ENCODE measurements at places on chromosomes 3 and 15.

- no peak for DNase-seq
These were observed 9.8 kb upstream of the ANKDD1A start for GRCh38 chr15:64901914-64902313.

- DNase-seq: peak; percentile 74
These were observed 10.4 kb downstream of the SLITRK3 start for GRCh38 chr3:165185707-165186327.

GRCh38 chr3:128356822-128357221, 109.9 kb downstream of the DNAJB8 start:
- no peak for DNase-seq

DNA sequence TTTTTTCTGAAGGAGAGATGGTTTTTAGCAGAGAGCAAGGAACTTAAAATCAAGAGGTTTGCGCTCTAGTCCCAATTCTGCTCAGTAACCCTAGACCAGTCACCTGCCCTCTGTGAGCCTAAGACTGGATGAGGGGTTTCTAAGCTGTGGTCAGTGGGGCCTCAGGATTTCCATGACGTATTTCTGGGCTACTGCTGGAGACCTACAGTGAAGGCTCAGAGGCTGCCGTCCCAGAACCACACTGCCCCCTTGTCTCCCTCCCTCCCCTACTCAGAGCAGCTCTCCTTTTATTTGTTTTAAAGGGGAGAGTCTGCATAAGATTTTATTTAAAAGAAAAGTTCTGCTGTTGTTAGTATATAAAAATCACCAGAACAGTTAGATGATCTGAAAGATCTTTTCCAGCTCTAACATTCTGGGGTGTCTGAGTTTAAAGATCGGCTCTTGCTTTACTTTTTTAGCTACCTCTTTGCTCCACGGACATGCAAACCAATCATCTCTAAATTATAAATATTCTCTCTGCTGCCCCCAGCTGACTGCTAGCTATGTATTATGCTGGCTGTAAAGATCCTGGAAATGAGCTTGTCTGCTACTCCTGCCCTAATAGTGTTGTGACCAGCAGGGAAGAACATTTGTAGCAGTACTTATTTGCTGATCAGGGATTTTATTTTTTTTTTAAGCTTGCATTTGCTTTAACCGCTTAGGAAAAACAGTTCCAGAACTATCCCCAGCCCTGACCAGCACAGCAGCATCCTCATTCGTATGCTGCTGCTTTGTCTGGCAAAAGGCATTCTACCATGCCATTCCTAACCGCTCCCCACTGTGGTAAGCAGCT, 28.6 kb upstream of the NDUFB4 start:
- DNase-seq: peak; percentile 83

DNA sequence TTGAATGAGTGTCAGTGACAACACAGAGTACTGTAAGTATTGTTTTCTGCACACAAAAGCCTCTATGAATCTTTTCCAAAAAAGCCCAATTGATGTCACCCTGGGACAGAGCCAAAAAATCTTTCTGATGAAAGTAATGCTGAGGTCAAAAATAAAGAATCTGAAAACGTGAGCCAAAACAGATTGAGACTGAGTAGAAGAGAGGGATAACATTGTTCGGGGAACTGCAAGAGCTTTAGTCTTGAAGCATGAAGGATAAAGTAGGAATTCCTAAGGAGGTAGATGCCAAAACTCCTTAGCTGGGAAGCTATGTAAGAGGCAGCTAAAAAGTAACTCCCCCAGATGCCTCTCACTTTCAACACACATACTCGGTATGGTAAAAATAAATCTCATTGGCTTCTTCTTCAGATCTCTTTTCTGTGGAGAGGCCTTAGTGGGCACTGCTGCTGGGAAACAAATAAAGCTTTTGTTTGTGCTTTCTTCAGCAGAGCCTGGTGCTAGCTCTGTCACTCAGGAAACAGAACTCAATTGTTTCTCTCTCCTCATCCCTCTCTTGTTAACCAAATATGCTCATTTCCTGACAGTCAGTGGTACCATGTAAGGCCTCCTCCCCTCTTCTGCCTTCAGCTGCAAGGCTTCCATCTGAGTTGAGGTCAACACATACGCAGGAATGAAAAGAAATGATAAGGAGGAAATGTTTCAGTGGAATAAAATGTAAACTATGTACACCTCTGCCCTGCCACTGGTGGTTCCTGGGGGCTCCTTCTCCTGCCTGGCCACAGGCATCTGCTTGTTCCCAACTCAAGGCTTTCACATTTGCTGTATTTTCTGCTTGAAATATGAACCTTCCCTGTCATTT, 58.1 kb downstream of the CD200 start:
- no peak for DNase-seq

DNA sequence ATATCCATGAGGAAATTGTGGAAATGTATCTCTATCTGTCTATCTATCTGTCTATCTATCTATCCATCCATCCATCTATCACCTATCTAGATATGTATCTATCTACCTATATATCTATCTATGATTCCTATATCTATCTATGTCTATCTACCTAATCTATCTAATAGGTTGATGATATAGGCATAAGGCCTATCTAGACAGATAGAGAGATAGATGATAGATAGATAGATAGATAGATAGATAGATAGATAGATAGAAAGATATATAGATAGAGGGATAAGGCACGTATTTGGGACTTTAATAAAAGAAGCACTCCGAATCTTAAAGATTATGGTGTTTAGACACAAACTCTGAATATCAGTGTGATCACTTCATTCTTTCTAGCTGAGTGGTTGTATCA, 58.1 kb downstream of the DIPK2A start:
- no peak for DNase-seq

DNA sequence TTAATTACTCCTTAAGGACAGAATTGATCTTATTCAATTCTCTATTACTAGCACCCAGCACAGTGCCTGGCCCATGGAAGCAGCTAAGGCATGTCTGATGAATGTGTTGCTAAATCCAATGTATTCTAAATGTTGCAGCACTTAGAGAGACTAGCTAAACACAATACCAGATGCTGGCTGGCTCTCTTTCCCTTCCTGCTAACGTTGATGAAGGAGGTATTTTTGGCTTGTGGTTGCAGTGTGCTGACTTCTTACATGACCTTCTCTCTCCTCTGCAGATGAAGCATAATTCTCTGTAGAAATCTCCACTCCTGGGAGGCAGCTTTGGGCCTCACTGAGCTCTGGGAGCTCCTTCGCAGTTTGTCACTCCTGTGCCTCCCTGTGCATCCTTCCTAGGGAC, 183.6 kb downstream of the PEX5L start:
- DNase-seq: no peak

GRCh38 chr3:34568766-34569165, 770.3 kb downstream of the PDCD6IP start:
- DNase-seq: peak; percentile 4

DNA sequence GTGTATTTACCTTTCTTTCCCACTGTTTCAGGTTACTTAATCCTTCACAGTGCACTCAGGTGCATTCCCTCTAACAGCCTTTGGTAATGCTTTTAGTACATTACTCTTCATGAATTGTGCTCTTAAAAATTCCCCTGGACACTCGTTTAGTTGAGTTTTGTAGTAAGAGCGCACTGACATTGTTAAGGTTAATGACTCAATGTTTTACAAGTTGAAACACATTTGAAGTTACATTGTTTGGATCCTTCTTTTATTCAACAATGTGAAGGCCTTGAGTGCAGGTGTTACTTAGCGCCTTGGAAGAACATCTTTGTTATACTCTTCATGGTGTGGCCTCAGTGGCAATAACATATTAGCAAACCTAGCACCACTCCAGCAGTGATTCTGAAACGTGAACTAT, 739.6 kb downstream of the NAALADL2 start:
- DNase-seq: no peak

DNA sequence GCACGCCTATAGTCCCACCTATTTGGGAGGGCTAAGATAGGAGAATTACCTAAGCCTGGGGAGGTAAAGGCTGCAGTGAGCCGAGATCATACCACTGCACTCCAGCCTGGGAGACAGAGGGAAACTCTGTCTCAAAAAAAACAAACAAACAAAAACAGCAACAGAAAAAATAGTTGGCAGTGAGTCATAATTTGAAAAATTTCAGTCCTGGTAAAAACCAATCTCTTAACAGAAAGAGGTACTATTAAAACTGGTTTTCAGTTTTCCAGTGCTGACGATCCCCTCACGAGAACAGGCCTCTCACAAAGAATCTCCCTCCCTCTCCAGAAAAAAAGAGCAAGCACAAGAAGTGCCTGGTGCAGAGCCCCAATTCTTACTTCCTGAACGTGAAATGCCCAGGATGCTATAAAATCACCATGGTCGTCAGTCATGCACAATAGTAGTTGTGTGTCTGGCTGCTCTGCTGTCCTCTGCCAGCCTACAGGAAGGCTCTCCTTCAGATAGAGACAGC, 22.8 kb upstream of the MAP4 start:
- DNase-seq: no peak

- DNase-seq: no peak
These were observed 145.3 kb downstream of the CNTN3 start for GRCh38 chr3:74469151-74469550.

GRCh38 chr15:100254691-100255090, 87.1 kb downstream of the ADAMTS17 start:
- no peak for DNase-seq

DNA sequence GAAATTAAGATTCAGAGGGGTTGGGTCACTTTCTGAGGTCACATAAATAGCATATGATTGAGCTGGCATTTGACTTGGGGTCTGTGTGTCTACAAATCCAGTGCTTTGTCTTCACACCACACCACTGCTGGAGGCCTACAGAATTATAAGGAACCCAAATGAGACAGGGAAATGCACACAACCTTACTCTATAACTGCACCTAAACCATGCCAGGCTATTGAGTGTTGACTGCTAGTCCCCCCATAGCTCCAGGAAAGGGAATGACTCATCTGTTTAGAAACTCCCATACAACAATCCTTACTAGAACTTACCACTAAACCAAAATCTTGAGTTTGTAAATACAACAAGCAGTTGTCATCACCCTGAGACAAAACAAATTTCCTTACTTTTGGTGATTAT, 16.9 kb upstream of the TSC22D2 start:
- peak; percentile 6 for DNase-seq

DNA sequence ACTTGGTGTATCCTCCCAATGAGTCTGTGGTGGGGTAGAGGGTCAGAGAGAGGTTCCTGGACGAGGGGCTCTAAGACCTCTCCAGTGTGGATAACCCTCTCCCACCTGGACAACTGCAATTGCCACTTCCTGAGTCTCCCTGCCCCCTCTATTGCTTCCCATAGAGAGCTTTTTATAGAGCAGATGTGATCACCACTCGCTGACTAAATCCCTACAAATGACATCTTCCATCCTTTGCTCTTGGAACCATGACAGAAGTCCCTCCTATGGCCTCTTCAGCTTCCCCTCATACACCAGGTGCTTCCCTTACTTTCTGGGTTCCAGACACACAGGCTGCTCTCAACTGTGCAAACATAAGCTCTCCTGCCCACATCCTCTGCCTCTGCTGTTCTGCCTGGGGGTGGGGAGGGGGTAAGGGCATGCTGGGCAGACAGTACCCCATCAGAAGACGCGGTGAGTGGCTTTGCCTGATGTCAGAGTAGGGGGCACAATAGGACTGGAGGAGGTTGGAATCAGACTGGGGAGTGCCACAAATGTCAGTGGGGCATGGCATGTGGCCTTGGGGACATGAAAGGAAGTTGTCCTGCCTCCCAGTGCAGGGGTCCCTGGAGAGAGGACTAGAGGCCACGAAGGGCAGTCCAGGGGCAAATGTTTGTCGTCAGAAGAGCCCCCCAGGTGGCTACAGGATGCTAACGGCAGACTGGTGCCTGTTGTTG, 15.2 kb downstream of the ITIH3 start:
- DNase-seq: no peak
